ENCODE measurements at places on chromosomes 13 and 19.

DNA sequence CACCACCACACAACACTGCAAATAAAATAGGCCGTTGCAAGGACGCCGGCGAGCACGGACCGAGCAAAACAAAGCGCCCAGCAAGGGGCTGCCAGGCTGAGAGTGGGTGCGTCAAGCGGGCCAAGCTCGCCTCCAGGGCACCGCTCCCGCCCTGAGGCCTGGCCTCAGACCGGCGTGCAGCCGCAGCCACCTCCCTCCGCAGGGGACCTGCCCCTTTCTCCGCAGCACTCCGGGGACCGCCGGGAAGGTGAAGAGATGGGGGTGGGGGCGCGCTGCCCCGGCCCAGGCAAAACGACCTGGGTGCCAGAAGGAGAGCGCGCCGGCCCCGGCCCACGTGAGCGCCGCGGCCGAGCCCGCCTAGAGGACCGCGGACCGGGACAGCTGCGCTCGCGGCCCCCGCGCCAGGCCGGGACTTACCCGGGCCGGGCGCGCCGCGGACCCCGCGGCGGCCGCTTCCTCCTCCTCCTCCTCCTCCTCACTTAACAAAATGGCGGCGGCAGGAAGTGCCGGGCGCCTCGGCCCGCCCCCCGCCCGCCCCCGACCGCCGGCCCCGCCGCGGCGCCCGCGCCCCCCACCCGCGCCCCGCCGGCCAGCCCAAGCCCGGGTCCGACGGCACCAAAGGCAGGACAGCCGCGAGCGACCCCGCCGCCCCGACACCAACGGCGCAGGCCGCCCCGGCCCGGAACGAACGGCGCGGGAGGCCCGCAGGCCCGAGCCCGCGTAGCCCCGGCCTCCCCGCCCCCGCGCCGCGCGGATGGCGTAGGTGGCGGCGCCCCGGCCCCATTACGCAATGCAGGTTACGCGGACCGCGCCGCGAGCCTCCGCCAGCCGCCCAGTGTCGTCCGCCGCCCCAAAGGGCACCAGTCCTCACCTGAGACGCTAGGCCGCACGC, 674 bp downstream of the BRD4 start:
- peak; percentile 70 for DNase-seq

- no peak for DNase-seq
These were observed 10.0 kb downstream of the MEGF8 start for GRCh38 chr19:42335374-42335936.

DNA sequence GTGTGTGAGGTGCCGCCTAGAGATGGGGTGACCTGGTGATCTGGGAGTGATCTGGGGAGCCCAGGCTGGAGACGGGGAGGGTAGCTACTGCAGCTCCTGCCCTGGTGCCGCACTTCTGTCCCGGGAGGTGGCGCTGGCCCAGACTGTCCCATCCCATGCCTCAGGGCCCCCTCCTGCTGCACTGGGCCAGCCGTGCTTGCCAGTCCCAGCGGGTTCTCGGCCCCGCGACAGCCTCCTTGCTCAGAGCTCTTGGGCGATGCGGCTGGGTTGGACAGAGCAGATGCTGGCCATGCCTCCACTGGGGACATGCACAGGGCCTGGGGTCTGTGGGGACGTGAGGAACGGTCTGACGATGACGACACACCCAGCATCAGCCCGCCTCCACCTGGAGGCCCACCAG, 2.5 kb downstream of the RAX2 start:
- no peak for DNase-seq

GRCh38 chr19:36604656-36605100, 435 bp upstream of the ZNF382 start:
- peak; percentile 93 for DNase-seq

GRCh38 chr19:37506387-37507166, at the start of gene ZNF793:
TSS of gene ZNF793 (plus strand) at chr19:37506939. CDS start at chr19:37523440, 16,501 bp downstream.
- DNase-seq: peak; percentile 78

DNA sequence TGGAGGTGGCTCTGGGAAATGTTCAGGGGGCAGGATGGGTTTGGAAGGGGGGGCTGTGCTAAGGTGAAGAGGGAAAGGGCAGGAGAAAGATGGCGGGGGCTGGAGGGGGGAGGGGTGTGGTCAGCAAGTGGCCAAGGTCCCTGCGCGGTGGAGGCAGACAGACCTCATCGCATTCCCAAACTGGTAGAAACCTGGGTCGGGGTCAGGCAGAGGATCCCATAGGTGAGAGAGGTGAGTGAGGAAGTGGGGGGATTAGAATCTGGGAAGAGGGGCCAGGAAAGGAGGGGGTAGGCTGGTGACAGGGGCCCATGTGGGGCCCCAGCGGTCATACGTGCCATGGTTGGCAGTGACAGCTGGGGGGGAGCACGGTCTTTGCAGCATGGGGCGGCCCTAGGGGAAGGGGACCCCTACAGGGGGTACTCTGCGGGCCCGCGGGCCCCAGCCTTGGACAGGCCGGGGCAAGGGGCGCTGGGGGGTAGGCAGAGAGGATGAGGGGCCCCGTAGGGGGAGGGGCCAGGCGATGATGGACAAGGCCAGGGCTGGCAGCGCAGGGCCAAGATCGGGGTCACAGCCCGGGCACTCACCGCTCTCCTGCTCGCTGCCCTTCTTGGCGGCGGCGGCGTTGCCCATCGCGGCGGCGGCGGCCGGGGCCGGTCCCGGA, 514 bp downstream of the PRKACA start:
- peak; percentile 19 for DNase-seq

DNA sequence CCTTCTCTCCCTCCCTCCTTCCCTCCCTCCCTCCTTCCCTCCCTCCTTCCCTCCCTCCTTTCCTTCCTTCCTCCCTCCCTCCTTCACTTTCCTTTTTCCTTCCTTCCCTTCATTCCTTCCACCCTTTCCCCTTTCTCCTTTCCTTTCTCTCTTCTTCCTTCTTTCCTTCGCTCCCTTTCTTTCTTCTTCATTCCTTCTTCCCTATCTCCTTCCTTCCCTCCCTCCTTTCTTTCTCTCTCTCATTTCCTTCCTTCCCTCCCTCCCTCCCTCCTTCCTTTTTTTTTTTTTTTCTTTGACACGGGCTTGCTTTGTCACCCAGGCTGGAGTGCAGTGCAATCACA, 105.5 kb downstream of the IER2 start:
- no peak for DNase-seq

DNA sequence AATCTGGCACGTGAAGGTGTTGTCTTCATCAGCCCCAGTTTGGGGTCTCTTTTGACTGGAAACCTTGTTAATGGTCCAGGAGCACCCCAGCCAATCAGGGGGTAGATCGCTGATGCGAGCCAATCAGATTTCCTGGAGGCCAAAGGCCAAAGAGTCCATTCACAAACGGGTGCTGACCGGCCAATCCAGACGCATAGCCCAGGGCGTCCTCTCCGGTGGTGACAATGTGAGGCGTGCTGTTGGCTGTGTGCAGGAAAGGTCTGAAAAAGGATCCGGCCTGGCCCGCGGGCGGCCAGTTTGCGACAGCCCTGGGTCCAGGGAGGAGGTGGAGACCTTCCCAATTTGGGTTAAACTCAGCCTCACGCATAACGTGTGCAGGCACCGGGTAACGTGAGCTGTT, 3.1 kb downstream of the MAST3 start:
- DNase-seq: no peak

GRCh38 chr13:111521030-111521429, 200.6 kb downstream of the TEX29 start:
- DNase-seq: no peak

GRCh38 chr13:77429320-77430142, 102.6 kb upstream of the MYCBP2 start:
- DNase-seq: peak; percentile 35

- DNase-seq: no peak
These were observed 8.0 kb upstream of the IFT88 start for GRCh38 chr13:20558982-20559381.

DNA sequence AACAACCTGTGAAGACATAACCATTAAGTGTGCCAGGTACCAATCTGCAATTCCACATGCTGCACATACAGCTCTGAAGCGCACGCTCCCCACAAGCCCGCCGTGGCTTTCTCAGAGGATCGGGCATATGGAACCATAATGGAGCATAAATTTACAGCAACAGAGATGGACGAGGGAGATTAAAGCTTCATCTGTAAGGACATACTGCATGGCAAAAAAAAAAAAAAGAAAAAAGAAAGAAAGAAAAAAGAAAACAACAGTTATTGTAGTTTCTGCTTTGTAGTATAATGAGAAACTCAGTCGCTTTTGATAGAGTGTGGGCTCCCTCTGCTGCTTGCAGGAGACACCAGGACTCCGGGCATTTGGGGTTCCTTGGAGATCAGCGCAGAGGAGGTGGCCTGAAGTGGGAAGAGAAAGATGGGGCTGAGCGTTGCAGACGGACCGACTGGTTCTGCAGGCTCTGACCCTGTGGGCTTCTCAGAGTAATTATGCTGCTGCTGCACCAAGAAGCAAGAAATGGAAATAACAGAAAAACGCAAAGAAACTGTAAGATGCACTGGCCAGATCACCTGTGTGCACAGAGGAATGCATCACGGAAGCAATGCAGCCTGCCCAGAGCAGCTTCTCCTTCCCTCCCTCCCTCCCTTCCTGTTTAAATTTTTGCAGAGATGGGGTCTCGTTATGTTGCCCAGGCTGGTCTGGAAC, 10.8 kb upstream of the PDCD5 start:
- peak; percentile 39 for DNase-seq

DNA sequence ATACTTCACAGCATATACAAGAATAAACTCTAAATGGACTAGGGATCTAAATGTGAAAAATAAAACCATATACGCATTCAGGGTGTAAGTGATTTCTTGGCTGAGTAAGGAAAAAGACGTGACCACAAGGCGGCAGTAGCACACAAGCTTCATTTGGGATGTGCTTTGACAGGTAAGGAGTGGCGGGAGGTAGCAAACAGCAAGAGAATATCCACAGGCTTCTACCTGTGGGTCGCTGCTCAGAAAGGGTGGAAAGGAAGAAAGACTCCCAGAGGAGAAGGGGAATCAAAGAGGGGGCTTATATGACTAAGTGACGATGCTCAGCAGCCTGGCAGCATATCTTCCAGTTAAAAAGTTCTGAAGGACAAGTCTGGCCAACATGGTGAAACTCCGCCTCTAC, 2.5 kb upstream of the ZNF121 start:
- DNase-seq: peak; percentile 78

DNA sequence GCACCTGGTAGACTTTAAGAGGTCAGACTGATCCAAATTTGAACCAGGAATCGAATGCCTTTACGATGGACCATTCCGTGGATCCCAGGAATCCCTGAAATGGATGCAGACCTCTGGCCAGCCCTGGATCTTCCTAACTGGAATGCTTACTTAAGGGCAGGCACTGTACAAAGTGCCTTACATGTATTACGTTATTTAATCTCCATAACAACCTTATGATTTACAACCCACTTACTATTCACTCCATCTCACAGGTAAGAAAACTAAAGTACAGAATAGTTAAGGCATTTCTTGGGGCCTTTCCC, 93.6 kb downstream of the HSPH1 start:
- DNase-seq: no peak

DNA sequence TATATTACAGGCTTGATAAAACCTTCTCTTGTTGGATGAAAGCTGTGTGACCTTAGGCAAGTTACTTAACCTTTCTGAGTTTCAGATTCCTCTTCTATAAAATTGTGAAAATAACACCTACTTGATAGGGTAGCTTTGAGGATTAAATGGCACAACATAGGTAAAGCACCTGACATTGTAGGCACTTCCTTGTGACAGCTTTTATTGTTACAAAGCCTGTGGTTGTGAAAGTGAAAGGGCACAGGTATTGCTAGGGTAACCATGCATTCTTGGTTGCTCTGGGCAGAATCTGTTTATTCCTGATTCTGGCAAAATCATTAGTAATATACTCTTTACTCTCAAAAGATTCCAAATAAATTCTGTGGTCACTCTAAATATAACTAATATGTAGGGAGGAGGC, 493.4 kb downstream of the OLFM4 start:
- no peak for DNase-seq

- DNase-seq: no peak
These were observed 2.1 kb upstream of the GPC6 start for GRCh38 chr13:93224535-93224934.

DNA sequence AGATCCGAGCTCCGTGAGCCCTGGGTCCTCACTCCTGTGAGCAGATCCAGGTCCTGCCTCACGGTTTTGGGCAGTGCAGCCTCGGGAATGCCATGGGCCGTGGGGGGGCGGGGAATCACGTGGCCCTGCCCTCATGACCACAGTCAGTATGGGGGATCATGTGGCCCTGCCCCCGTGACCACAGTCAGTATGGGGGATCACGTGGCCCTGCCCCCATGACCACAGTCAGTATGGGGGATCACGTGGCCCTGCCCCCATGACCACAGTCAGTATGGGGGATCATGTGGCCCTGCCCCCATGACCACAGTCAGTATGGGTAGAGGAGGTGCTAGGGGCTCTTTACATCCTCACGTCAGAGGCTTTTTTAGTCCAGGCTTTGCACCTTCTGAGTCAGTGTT, 64.3 kb upstream of the F7 start:
- no peak for DNase-seq

GRCh38 chr13:20719783-20720182, 16.3 kb downstream of the IL17D start:
- DNase-seq: no peak

All from activated naive CD4-positive, alpha-beta T cell treated with anti-CD3 and anti-CD28 coated beads, Interleukin-2, amount 50 U/mL, for 16 hours (primary cell).